Smooth muscle cell of the umbilical artery (primary cell): ENCODE measurements at places on chromosomes 6 and 20. TPM values are rescaled to one million over a fixed set of nuclear protein-coding genes. Genes with fewer than 3 reads are reported as not detected.

The CALHM6 gene
- 0.42 and 2.1 TPM in 2 replicates for total RNA-seq

The GPSM3 gene
- 0.59 and 1.2 TPM in 2 replicates for total RNA-seq

The DPPA5 gene
- not detected in 2 replicates for total RNA-seq

The TMEM151B gene
- 0.05 TPM in 1 of 2 replicates, not detected in the other for total RNA-seq

The TNXB gene
- total RNA-seq, result 0.89 and 1.7 TPM in 2 replicates

The ARFGEF3 gene
- 0.59 and 1.1 TPM in 2 replicates for total RNA-seq

The PRL gene
- total RNA-seq, result not detected in 2 replicates

The DNAH8 gene
- not detected in 2 replicates for total RNA-seq

The CPXM1 gene
- 1.1 and 3.9 TPM in 2 replicates for total RNA-seq

The GSTA2 gene
- total RNA-seq, result not detected in 2 replicates

The FILIP1 gene
- 0.37 and 1.2 TPM in 2 replicates for total RNA-seq

The CLPSL1 gene
- not detected in 2 replicates for total RNA-seq

The CDC5L gene
- 18.7 and 23.6 TPM in 2 replicates for total RNA-seq

The CST2 gene
- total RNA-seq, result not detected in 2 replicates

The HCRTR2 gene
- not detected in 2 replicates for total RNA-seq

The ZSCAN16 gene
- 1.4 and 2.4 TPM in 2 replicates for total RNA-seq

The DDX43 gene
- 0.59 and 1.8 TPM in 2 replicates for total RNA-seq

The SMLR1 gene
- total RNA-seq, result not detected in 2 replicates

The SULF2 gene
- total RNA-seq, result 21.5 and 34.4 TPM in 2 replicates

The RBM39 gene
- 242 and 396 TPM in 2 replicates for total RNA-seq

The RALGAPA2 gene
- 10.1 and 11.3 TPM in 2 replicates for total RNA-seq

The HLA-DRB1 gene
- not detected in 2 replicates for total RNA-seq

The NTSR1 gene
- total RNA-seq, result under 0.01 and 1.9 TPM in 2 replicates

The MTFR2 gene
- total RNA-seq, result 0.30 and 2.4 TPM in 2 replicates

The WFDC12 gene
- total RNA-seq, result not detected in 2 replicates

The SCGN gene
- not detected in 2 replicates for total RNA-seq

The SLC32A1 gene
- not detected in 2 replicates for total RNA-seq

The BLTP3A gene
- 5.9 and 7.0 TPM in 2 replicates for total RNA-seq

The ID4 gene
- 2.4 and 2.6 TPM in 2 replicates for total RNA-seq

The CTCFL gene
- total RNA-seq, result not detected in 2 replicates

The NNAT gene
- 0.42 TPM in 1 of 2 replicates, not detected in the other for total RNA-seq

The RBPJL gene
- total RNA-seq, result not detected in 2 replicates

The PERP gene
- total RNA-seq, result 13.4 and 21.5 TPM in 2 replicates

The TINAG gene
- total RNA-seq, result not detected in 2 replicates

The ADAM33 gene
- 16.4 and 18.7 TPM in 2 replicates for total RNA-seq
